Left renal pelvis (tissue), 4 donors: ENCODE measurements at places on chromosomes 4 and X. TPM values are rescaled to one million over a fixed set of nuclear protein-coding genes. Genes with fewer than 3 reads are reported as not detected.

DNA sequence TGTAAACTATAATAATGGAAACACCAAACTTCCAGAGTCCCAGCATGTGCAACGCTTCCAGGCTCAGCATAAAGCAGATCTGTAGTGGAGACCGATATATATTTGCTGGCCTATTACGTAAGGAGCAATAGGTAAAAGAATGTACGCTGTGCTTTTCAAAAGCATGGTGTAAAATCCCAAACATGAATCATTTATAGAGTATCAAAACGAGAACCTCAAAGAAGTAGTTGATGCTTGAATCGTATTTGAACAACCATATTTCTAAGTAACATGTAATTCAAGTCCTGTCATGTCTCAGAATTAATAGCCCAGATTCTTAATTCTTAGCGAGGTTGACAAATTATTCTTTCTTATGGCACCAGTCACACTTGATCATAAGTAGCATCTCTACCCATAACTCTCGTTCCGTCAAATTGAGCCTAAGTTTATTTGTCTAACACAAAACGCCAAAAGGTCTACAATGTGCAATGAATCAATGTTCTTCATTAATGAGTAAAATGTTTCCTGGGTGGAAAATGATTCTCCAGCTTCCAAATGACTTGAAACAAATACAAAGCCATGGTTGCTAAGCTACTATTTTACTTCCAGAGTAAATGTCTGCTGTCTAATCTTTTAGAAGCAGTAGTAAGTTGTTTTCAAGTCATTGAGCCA, 811.5 kb upstream of the FRG1 start:
- no peak for DNase-seq

- no peak for DNase-seq
Measured at GRCh38 chrX:82585868-82586267, 922.2 kb upstream of the POU3F4 start.

DNA sequence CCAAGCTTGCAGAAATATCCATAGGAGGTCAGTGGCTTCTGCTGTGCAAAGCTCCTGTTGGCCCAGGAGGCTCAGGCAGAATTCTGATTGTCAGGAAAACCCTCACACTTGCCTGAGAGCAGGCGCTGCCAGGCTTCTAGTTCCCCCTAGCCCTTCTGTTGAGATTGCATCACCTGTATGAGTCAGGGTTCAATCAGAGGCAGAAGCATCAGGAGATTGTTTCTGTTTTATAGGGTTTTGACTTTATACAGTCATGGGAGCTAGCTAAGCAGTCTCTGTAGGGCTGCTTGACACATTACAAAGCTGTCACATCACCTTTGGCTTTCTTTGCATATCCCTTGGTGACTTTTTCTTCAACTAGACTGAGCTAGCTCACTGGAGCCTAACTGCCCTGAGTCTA, 27.8 kb downstream of the DIPK2B start:
- no peak for DNase-seq

- no peak for DNase-seq
Measured at GRCh38 chr4:148225639-148226038, 216.6 kb downstream of the NR3C2 start.

GRCh38 chrX:130174045-130174704, 2.4 kb downstream of the RAB33A start:
- DNase-seq: no peak

- DNase-seq: no peak
Measured at GRCh38 chrX:110146521-110146920, 143.6 kb downstream of the TMEM164 start.

DNA sequence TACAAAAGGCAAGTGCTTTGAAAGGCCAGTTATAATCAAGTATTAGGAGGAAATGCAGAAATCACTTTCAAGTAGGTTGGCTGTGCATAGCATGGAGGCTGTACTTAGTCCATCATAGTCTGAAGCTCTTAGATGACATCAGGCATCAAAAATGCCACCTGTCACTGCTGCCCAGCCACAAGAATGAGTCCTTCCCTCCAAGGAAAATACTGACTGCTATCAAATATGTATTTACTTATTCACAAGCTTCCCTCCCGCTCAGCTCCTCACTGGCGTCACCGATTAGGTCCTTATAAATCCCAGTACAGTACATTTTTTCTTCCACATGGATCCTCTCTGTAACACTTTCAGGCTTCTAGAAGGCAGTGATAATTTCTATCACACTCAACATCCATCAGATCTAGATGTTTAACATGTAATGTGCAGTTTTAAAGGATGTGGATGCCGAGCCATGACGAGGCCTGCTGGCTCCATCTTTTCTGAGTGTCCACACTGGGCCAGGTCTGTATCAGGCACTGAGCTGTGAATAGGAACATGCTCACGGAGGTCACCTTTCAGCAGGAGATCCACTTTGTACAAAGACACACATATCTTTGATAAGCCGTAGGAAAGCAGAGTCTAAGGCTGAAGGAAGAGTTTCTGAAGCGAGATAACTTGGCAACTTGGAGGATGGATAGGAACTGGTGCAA, 121.9 kb downstream of the PALLD start:
- DNase-seq: no peak

Gene WDR17
- polyA plus RNA-seq: 7.3 TPM

DNA sequence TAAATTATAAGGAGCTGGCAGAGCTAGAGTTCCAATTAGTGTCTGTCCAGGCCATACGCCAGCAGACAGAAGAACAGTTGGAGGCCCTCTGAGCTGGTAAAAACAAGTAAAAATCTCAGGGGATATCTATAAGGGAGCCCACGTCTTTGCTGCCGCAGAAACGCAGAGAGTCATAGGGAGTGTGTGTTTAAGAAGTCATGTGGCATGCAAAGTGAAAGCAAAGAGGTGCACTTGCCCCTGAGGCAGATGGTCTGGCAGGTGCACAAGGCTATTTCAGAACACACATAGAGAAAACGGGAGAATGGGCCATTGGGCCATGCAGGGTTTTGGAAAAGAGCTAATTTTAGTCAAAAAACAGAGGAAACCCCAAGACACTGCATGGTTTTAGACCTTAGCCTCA, 92.7 kb downstream of the NAP1L3 start:
- DNase-seq: no peak

Gene RBM41
- polyA plus RNA-seq: 17.6 TPM

Gene MAPK10
- 58.7 TPM for polyA plus RNA-seq

GRCh38 chr4:5705647-5706320, 2.6 kb downstream of the EVC2 start:
- no peak for DNase-seq

Gene EGFL6
- polyA plus RNA-seq: 66.6 TPM

- DNase-seq: no peak
Measured at GRCh38 chr4:168021666-168022065, 70.7 kb upstream of the ANXA10 start.

DNA sequence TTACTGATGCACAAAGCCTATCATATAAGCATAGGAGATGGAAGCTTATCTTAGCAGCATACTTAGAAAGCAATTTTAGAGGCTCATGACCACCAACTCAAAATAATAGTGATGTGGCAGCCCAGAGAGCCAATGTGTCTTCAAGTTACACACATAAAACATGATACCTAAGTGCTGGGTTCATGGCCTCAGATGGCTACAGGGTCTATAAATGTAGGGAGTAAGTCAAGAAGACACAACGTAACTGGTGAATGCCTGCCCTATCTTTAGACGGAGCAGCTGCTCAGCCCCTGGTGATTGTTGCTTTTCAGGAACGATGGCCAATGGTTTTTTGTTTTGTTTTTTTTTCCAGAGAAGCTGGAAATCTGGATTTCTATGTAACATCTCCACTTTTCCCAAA, 42.8 kb downstream of the RNF150 start:
- no peak for DNase-seq

Gene SH3RF1
- 35.9 TPM for polyA plus RNA-seq

DNA sequence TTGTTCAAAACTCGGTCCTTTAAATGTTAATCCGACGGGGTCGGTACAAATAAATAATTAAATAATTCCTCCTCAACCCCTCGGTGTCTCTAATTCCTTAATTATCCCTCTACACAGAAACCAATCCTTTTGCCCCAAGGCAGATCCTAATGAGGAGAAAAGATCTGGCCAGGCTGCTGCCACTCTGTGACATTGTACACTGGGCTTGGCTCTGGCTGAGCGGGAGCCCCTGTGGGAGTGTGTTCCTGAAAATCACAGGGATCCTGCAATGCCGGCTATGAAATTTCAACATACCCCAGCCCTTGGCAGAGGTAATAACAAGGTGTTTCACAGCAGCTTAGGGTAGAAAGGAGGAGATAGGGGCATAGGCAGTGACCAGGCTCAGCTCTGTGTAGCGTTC, 96.0 kb downstream of the DHRSX start:
- no peak for DNase-seq

Gene NXT2
- 25.8 TPM for polyA plus RNA-seq

Gene NFXL1
- polyA plus RNA-seq: 28.2 TPM

- no peak for DNase-seq
Measured at GRCh38 chrX:37686369-37686995, 891 bp downstream of the XK start.

DNA sequence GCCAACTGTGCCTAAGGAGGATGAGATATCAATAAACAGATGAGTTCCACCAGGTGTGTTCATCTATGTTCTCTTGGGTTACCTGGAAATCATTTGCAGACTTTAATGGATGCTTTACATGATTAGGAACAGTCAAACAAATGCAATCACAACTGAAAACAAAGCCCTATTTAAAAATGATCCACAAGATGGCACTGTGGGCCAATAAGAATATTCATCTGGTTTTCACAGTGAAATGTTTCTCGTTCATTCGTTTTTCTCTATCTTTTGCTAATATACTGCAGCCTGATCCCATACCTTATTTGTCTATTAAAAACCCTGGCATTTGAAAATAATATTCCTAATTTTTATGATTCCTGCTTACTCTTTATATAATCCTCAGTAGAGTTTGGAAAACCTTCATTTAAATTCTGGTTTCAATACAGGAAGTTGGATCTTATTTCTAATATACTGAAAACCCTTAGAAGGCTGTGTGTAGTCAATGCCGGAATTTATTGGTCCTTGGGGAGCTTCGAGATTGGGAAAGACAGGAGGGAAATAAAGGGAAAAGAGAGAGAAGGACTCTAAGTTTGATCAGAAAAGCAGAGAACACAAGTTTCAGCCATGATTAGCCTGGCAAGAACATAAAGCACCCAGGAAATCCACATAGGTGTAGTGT, 63.8 kb upstream of the TAPT1 start:
- peak; percentile 33 for DNase-seq

Gene DAPP1
- polyA plus RNA-seq: 1.1 TPM

GRCh38 chr4:173289353-173289727, 44.8 kb downstream of the HMGB2 start:
- no peak for DNase-seq

Gene C4orf33
- 12.0 TPM for polyA plus RNA-seq

Gene RASL11B
- polyA plus RNA-seq: 49.2 TPM

GRCh38 chr4:188839704-188840103, 700.5 kb downstream of the TRIML1 start:
- no peak for DNase-seq

DNA sequence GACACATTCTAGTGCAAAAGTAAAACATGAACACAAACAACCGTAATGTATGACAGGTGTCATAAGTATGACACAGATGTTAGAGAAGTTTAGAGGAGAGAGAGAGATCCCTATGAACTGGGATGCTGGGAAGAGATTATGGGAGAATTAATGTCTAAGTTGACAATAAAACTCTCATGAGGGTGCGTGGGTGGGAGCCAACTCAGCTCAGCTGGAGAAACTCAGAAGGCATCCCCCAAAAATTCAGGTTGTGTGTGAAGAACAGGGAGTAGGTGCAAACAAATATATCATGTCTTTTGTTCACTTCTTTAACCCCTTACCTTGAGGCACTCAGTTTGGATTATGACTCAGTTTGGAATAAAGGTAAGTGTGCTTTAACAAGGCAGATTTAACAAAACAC, 484.1 kb downstream of the INPP4B start:
- no peak for DNase-seq
